NCI-H2081 treated with DMSO at 0.1 percent for 48 hours (cell line): ENCODE measurements at places on chromosomes 5 and 9.

DNA sequence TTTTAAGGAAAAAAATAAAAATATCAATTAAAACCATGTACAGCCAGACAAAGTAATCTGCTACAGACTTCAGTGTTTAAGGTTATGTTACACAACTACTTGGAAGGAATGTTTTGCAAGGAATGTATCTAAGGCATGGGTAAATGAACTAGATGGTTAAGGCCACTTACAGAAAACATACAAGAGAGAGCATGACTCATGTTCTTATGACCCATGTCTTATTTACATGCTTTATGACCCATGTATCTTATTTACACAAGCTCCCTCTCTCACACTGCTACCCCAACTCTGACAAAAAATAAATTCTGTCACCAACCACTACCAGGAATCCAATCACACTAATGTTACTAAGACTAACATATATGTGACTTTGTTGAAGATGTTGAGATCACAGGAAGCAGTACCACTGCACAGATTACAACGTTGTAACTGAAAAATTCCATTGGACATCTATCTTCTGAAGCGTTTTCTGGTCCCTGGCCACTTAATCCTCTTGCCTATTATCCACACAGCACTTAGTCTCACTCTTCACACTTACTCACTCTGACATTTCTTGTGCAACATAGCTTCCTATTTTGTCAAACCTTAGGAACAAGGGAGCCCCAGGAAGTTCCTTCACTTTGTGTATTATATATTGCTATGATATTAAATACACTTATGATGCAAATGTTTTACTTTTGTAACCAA is 1630.1 kb upstream of the C9orf72 start:
- DNase-seq = no peak

GRCh38 chr5:147410496-147411358 is 99.1 kb downstream of the DPYSL3 start:
- DNase-seq = no peak

- DNase-seq = no peak
Observed at GRCh38 chr5:87141544-87141943, 126.1 kb upstream of the RASA1 start.

DNA sequence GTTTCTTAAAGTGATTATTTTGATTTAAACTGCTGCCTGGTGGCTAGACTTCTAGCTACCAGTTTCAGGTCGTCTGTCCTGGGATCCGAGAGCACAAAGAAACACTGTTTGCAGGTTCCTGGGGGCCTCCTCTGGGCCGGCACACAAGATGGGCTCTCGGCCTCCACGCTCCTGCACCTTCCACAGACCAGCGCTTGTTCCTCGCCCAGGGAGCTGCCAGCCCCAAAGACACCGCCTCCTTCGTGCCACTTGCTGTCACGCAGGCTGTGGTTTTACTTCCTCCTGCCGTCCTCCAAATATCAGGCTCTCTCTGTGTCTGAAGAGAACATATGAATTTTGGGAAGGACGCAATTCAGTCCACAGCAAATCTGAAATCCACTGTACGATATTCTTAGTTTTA is 105.8 kb downstream of the ROR2 start:
- no peak for DNase-seq

DNA sequence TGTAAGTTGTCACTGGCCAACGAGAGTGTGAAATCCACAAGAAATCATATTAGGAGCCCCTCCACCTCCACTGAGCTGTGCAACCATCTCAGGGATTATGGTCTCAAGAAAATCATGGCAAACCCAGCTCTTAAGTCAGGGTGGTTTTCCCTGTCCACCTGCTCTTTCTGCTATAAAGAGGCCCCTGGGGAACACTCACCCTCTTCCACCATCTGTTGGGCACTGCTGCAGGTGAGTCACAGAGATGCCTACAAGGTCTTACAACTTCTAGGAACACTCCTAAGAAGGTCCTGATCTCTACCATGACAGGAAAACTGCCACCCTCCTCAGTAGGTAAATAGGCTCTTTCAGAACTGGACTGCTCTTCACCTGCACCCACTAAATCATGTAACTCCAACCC is 61.8 kb downstream of the DRD1 start:
- no peak for DNase-seq

GRCh38 chr5:13640270-13640669 is 304.2 kb downstream of the DNAH5 start:
- no peak for DNase-seq

DNA sequence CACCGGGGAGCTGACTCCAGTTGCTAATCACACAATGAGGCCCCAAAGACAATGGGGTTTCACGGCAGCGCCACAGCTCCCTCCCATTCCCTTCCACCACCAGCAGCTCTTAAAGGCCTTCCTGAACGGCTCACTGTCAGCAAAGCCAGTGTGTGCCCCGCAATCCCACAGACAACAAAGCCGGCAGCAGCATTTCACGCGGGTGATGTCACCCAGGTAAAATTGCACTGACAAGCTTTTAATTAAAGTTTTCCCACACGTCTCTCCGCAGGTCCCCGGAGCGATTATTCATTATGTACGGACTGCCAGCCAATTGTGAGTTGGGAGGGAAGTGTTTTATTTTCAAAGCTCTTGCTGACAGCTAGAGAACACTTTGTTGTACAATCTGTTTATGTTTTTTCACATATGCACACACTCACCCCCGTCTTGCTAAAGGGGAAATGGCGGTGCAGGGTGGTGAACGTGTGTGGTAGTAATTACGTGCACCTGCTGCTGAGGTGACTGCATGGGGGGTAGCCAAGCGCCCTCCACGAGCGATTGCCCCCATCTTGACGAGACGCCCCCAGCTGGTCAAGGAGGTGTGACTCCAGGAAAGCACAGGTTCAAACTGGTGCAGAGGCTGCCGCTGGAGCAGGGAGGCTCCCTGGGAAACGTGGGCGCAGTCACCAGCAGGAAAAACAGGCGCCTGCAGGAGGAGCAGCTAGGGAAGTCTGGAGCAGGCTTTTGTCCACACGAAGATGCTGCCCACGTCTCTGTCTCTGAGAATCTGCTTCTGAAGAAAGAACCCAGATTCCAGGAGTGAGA is 65.0 kb downstream of the IRX2 start:
- DNase-seq = no peak

GRCh38 chr5:91151947-91152346 is 231.2 kb downstream of the ARRDC3 start:
- DNase-seq = no peak
